ENCODE measurements at places on chromosomes 5 and 9.

- DNase-seq = no peak
Measured at GRCh38 chr5:113574417-113574816, 60.9 kb downstream of the YTHDC2 start.

GRCh38 chr5:27316271-27316650 is 277.9 kb upstream of the CDH9 start:
- DNase-seq = no peak

DNA sequence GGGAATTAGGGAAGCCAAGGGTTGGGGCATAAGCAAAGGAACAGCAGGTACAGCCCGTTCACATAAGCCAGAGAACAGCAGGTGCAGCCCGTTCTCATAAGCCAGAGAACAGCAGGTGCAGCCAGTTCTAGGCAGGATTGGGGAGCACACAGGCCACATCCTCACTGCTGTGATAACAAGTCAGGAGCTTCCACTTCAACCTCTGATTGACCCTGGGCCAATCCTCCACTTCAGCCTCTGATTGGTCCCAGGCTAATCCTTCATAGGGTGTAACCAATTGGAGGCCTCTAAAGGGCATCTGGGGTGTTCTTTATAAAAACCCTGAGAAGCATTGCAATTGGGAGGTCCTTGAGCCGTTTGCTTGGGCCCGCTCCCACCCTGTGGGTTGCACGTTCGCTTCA is 27.5 kb downstream of the CEL start:
- DNase-seq = no peak

DNA sequence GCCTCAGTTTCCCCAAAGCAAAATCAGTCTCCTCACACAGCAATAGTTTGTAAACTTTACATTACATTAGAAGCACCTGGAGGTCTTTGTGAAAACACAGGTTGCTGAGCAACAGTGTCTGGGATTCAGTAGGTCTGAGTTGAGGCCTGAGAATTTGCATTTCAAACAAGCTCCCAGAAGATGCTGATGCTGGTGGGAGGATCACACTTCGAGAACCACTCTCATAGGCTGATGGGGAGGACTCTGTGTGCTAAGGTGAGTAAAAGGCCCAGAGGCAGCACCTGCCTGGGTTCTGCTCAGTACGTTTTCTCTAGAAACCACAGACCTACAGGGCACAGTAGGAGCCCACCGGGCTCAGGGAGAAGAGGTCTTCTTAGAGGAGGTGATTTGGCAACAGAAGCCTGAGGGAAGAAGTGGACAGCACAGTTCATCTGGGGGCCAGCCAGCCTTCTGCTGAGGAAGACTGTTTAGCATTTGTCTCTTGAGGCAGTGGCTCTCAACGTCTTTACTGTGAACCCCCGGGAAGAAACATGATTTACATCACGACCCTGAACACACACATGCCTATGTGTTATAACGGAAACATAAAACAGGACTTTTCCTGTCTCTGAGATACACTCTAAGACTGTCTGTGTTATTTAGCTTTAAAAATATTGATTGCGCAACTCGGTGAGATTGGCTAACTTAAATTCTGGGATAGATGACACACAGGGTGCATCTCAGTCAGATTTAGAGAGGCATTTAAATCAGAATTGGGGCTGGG is 24.8 kb upstream of the DENND1A start:
- DNase-seq = no peak

GRCh38 chr5:140205216-140205615 is 30.2 kb downstream of the CYSTM1 start:
- DNase-seq = no peak

- no peak for DNase-seq
Measured at GRCh38 chr5:172571413-172571812, 69.7 kb upstream of the NEURL1B start.

DNA sequence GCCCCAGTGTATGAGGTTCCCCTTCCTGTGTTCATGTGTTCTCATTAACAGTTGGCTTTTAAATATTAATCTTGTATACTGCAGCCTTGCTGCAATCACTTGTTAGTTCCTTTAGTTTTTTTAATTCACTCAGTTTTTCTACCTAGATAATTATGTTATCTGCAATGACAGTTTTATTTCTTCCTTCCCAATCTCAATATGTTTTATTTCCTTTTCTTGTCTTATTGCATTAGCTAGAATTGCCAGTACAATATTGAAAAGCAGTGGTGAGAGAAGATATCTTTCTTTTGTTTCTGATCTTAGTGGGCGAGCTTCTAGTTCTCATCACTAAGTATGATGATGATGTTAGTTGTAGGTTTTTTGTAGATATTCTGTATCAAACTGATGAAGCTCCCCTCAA is 232.2 kb downstream of the PBX3 start:
- no peak for DNase-seq

- peak; percentile 49 for DNase-seq
Measured at GRCh38 chr9:96009690-96010472, 134.4 kb downstream of the ERCC6L2 start.

- no peak for DNase-seq
Measured at GRCh38 chr5:174348311-174348981, 302.9 kb downstream of the NSG2 start.

GRCh38 chr5:7078101-7078500 is 317.8 kb upstream of the ADCY2 start:
- no peak for DNase-seq

GRCh38 chr5:32505756-32506155 is 61.2 kb upstream of the ZFR start:
- no peak for DNase-seq

DNA sequence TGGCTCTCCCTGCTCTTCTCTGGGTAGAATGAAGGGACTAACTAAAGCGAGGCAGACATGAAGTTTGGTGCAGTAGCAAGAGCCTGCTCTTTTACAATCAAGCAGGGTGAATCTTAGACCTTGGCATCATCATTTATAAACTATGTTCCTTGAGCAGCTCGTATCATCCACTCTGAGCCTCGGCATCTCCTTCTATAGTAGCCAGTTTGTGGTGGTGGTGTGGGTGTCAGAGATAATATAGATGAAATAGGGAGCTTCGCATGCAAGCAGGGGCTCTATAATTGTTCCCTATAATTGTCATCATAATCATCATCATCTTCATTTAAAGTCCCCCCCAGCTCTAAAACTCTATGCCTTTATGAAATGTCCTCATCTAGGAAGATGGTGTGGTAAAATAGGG is 72.5 kb upstream of the SAP30L start:
- DNase-seq = no peak

- DNase-seq = no peak
Measured at GRCh38 chr5:104914536-104915070, 1352.0 kb upstream of the NUDT12 start.

DNA sequence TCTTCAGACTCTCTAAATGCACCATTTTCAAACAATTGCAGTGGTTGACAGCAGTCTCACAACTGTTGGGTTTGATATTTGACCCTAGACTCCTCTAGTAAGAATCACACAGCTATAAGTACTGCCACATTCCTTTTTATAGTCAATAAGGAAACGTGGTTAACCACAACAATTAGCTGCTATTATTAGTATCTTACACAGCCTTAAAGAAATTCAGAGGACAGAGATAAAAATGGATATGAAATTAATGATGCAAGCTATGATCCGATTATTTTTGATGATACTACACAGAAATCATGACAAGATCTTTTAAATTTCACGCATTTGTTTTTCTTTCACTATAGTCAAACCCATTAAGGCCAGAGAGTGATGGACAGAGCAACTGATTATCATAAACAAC is 288.6 kb upstream of the C9orf72 start:
- no peak for DNase-seq

DNA sequence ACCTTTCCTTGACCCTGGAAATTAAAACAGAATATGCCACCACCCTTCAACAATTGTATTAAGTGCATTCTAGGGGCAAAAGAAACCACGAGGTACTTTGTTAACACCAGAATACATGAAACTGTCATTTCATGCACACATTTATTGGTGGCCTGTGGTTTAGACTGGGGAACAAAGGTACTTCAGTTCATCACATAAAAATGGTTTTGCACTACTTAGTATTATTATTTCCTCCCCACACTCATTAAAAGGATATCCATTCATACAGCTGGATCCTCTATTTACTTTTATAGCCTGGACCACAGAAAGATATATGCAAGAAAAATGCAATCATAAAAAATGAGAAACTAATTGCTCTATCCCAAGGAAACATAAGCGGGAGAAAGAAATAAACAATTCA is 230.9 kb downstream of the EFNA5 start:
- DNase-seq = no peak

DNA sequence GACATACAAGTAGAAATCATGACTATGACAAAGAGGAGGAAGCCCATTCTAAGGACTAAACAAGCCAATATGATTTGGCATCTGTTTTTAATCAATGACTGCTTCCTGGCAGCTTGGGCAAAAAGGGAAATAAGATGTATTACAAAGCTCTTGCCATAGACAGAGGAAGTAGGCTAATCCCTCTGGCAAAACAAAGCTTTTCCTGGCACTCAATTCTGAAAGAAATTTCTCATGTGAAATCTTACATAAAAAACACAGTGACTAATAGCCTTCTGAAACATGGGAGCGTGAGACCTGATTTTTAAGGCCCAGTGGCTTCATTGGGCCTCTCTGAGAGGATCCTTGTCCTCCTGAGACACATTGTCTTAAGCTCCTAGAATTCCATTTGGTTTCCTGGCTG is 93.6 kb downstream of the COL23A1 start:
- DNase-seq = no peak
